Activated T-helper 17 cell treated with anti-CD3 and anti-CD28 coated beads, Interleukin-2, amount 50 U/mL, for 72 hours (primary cell): ENCODE measurements at places on chromosomes 4 and X.
A peak's percentile ranks its signal among the peaks of the same experiment; 100 is the strongest.

DNA sequence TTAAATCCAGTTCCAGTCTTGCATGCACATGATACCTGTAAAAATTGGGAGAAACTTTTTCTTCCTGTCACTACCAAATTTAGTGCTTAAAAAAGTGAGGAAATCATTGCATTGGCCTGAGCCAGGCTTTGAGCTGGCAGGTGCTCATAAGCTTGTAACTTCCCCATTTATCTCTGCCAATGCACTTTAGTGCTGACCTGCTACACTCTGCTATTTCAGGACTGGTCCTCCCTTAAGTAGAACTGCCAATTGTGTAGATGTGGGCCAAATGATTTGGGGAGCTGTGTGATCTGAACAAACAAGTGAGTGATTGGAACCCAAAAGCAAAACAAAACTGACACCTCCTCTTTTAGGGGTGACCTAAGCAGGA, 51.8 kb downstream of the ZNF827 start:
- ATAC-seq: no peak

- no peak for ATAC-seq
Measured at GRCh38 chr4:150852216-150852615, 162.9 kb downstream of the LRBA start.

DNA sequence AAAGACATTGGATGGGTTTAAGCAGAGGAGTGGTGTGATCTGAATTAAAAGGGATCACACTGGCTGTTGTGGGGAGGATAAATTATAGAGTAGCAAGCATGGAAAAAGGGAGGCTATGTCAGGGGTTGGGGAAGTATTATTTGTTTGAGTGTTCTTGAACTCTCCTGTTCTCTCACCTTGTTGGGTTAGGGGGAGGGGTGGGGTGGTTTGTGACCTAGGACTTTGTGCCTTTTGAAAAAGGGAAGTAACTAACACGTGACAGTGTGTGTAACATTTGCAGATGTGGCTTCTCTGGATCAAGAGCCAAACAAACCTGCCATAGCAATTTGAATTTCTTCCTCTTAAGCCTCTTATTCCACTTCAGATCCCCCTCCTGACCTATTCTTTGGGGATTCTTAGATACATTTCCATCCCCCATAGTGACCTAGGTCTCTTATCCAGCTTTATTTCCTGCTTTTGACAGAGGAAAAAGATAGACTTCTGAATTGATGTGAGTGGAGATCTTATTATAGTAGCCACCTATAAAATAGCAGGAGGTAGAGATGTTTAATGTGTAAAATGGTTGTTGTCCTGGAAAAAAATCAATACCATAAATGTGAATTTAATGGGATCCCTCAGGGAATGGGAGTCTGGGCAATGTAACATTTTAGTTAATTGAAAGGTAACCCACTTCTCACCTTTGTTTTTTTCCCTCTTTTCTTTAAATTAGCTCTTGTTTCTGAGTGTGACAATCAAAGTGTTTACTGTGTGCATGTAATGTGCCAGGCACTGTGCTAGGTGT, 120.4 kb downstream of the CT47B1 start:
- ATAC-seq: no peak

DNA sequence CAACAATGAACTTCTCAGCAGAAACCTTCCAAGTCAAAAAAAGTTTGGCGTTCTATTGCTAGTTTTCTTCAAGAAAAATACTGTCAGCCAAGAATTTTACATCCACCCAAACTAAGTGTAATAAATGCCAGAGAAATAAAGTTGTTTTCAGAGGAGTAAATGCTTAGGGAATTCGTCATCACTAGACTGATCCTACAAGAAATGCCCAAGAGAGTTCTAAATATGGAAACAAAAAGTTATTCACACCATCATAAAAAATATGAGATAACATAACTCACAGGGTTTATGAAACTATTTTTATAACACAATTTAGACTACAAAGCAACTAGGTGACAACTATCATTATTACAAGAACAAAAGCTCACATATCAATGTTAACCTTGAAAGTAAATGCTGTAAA, 259.5 kb upstream of the GABRA2 start:
- no peak for ATAC-seq

GRCh38 chr4:155614111-155614762, 52.4 kb upstream of the GUCY1A1 start:
- ATAC-seq: no peak

DNA sequence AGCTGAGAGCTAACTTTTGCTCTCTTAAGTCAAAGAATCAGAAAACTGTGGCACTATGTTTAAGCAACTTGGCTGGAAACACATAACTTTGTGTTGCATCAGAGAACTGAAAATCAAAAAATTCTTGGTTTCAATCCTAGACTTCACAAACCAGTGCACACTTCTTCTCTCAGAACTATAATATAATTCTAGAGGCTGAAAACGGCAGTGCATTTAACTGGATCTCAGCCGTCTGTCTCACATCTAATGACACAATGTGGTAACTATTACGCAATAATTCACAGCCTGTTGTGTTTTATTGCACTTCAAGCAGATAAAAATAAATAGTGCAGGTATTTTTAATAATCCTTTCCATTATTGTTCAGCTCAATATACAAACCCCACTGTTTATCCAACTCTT, 260.6 kb upstream of the DIAPH2 start:
- no peak for ATAC-seq

GRCh38 chr4:159107203-159107925, 4.5 kb downstream of the RAPGEF2 start:
- peak; percentile 10 for ATAC-seq

DNA sequence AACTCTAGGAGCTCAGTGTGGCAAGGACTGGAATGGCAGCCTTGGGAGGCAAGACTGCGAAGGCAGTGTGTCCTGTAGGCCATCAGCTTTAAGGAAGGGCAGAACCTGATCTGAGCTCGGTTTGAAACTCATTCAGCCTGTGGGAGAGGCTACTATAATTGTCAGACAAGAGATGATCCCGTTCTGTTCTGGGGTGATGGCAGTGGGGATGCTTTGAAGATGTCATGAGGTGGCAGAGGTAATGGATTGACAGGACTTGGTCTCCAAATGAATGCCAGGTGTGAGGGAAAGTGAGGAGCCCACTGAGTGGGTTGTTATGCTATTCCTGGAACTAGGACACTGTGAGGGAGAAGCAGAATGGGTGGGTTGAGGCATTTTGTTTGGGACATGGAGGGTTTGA, 144.9 kb downstream of the PJA1 start:
- no peak for ATAC-seq

DNA sequence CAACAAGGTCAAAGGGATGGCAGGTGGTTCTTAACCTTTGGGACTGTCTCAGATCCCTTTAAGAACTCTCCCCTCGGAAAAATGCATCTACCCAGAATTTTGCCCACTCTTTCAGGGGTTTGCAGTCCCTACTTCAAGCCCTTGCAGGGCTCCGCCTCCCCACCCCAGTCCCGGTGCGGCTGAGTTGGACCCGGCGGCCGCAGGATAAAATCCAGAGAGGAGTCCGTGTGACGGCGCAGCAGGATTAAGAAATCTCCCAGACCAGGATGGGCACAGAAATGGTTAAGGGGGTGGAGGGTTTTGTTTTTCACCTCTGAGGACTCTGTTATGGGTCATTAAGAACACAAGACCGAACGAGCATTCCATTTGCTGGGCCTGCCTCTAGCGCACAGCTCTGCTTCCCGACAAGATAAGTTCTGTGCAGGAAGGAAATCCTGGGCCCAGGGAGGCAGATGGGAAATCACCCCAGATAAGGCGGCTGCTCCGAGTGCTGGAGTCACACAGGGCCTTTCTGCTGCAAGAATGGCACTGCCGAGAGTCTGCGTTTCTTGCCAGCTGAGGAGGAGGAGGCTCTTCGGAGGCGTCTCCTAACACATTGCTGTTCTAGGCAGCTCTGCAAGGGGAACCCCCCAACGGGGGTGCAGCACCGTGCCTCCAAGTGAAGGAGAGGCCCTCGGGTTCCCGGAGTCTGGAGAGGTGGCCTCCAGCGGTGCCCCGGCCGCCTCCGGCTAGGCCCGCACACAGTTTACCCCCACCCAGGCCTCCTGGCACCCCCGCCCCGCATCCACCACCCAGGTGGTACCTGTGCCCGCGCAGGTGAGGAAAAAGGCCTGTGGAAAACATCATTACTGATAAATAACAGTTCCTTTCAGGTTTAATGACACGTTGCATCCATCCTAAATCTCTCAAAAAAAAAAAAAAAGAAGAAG, 277.6 kb downstream of the BCOR start:
- no peak for ATAC-seq

- ATAC-seq: no peak
Measured at GRCh38 chr4:173170182-173170778, 1.7 kb downstream of the GALNT7 start.

DNA sequence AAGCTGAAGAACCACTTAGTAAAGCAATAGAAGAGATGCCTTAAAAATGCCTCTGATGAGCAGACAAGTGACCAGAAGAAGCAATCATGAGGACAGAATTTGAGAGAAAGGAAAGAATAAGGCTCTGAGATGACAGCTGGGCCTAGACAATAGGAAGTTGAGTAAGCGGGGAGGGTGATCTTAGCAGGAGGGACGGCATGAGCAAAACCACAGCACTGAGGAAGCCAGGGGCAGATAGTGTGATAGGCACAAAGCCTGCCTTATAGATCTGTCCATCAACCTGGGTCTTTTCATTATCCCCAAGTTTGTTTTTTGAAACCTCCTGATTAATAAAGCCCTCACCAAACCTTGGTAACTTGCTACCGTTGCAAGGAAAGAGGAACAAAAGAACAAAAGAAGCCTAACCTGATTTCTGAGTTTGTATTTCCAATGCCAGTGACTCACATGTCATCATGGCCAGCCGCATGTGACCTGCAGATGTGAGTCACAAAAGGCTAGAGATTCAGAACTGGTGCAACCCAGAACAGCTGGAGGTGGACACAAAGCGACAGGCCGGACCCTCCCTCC, 55.7 kb upstream of the PPARGC1A start:
- ATAC-seq: no peak

- ATAC-seq: no peak
Measured at GRCh38 chrX:136067966-136068365, 79.4 kb upstream of the FHL1 start.

DNA sequence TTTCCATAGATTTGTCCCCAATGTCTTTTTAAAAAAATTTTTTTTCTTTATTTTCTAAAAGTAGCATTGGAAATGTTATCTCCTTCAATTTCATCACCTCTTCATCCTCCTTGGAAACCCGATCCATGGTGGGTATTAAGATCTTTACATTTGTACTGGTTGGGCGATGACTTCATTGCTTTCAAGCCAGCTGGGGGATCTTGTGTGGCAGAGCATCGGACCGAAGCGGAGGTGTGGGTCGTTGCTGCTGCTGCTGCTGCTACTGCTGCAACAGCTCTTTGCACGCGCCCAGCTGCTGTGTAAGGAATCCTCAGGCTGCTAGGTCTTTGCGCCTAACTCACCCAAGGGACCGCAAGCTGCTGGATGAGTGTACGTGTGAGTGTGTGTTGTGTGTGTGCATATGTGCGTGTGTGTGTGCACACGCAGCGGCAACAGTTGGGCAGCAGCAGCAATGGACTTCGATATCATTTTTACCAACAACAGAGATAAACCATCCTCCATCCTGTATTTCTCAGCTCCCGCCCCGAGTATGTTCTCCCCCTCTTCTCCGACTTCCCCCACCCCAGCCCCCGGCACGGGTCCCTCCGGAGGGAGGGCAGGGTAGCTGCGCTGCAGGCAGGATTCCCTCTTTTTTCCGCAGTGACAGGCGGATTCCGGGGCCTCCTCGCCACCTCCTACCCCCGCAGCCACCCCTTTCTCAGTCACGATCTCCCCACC, 768 bp upstream of the CDKL5 start:
- ATAC-seq: peak; percentile 13

DNA sequence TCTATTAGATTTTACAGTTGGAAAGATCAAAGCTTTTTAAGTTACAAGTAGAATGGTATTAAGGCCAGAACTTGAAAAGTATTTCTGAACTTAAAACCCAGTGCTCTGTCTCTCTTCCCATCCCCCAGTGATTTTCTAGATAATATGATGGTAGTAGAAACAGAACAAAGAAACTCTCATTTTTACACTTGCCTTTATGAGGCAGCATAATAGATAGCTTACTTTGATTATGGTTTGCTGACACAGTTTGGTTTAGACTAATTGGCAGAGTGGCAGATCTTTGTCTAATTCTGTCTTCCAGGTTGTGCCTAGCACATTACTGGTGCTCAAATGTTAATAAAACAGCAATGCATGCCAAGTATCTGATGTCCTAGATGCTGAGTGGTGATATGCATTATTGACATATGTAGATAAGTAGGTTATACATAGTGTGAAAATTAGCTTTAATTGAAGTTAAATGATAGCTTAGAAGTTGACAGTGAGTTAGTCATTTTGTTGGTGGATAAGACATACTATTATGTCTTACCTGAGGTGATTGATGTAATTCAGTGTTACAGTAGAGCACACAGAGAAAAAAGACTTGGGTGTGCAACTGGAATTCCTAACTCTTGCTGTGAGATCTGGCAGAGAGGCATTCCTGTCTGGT, 4.3 kb upstream of the RAPGEF2 start:
- ATAC-seq: no peak

DNA sequence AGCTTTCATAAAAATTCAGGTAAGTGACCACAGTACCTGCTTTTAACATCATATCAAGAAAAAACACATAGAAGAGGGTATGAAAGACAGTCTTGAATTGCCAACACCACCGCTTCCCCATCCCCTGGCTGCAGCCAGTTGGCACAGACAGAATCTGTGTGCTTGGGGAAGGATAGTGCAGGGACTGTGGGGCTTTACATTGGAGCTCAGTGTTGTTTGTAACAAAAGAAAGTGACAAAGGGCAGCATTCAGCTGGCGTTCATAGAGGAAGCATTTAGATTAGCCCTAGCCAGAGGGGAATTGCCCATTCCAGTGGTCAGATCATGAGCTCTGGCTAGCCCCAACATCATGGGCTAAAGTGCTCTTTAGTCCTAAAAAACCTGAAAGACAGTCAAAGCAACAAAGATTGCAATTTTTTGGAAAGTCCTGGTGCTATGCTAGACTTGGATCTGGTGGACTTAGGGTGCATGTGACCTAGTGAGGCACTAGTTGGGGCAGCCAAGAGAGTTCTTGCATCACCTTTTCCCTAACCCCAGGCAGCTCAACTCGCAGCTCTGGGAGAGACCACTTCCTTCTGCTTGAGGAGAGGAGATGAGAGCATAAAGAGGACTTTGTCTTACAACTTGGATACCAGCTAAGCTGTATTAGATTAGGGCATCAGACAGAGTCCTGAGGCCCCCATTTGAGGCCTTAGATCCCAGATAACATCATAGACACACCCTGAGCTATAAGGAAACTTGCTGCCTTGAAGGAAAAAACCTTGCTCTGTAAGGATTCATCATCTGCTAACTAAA, 1602.4 kb upstream of the ADGRL3 start:
- ATAC-seq: no peak

DNA sequence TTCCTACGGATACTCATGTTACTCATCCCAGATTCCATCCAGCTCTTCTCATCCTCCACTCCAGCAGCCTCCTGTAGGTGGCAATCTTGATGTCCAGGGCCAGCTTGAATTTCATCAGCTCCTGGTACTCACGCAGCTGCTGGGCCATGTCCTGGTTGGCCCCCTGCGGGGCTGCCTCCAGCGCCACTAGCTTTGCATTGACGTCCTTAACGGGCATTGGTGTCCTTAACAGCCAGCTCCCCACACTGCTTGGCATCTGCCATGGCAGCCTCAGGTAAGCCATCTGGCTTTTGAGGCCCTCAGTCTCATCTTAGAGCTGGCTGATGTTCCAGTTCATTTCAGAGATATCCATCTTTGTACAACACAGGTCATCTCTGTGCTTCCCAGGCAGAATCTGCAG, 223.7 kb downstream of the FGF13 start:
- ATAC-seq: no peak
